ENCODE measurements at places on chromosomes 2 and 18. TPM values are rescaled to one million over a fixed set of nuclear protein-coding genes. Genes with fewer than 3 reads are reported as not detected.

SAP130 gene
- polyA plus RNA-seq, result 16.5 TPM

ZNF638 gene
- 22.4 TPM for polyA plus RNA-seq

AFTPH gene
- polyA plus RNA-seq, result 28.6 TPM

GPR39 gene
- polyA plus RNA-seq, result 0.12 TPM

HOXD12 gene
- polyA plus RNA-seq, result not detected

C18orf32 gene
- polyA plus RNA-seq, result 115 TPM

PARD3B gene
- polyA plus RNA-seq, result not detected

VWC2L gene
- not detected for polyA plus RNA-seq

- H3K4me3 ChIP-seq, result no peak overlapping the region
- DNase-seq, result no peak
- no peaks in the 10 kb centered on the region for H3K36me3 ChIP-seq
- peaks cover 3% of the 10 kb centered on the region for H3K4me1 ChIP-seq
- H3K27ac ChIP-seq, result peak overlapping the region; percentile 50
- no peaks in the 10 kb centered on the region for H3K27me3 ChIP-seq
Measured at GRCh38 chr2:84991404-84992160, 20.6 kb downstream of the KCMF1 start.

GRCh38 chr18:681985-682384, 24.5 kb downstream of the TYMS start:
- H3K4me1 ChIP-seq, result no peaks in the 10 kb centered on the region
- H3K4me3 ChIP-seq, result no peak overlapping the region
- no peak for DNase-seq

DNA sequence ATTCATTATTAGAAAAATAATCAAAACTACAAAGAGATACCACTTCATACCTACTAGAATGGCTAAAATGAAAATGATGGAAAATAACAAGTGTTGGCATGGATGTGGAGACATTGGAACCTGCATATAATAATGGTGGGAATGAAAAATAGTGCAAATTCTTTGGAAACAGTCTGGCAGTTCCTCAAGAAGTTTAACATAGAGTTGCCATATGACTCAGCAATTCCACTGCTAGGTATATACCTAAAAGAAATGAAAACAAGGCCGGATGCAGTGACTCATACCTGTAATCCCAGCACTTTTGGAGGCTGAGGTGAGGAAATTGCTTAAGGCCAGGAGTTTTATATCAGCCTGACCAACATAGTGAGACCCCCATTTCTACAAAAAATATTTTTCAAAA, 41.6 kb upstream of the ACYP2 start:
- H3K4me3 ChIP-seq, result no peak overlapping the region
- H3K27me3 ChIP-seq, result no peaks in the 10 kb centered on the region
- H3K36me3 ChIP-seq, result no peaks in the 10 kb centered on the region

DNA sequence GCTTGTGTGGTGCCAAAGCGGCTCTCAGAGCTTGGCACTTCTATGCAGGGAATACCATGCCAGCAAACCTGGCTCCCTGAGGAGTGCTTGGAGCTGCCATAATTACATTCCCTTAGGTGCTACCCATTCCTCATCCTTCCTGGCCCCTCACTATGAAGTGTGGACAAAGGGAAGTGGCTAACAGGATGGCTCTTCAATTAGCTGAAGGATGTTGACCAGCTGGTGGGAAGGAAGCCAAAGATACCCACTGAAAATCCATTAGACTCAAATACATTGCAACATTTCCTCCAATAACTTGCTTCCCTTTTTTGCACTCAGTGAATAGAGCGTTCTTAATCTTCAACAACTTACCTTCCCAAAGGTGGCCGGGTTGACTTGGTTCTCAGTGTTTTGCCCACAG, 8.5 kb downstream of the RFX8 start:
- H3K27me3 ChIP-seq, result peaks cover 45% of the 10 kb centered on the region
- H3K36me3 ChIP-seq, result no peaks in the 10 kb centered on the region
- H3K4me1 ChIP-seq, result peaks cover 45% of the 10 kb centered on the region
- H3K27ac ChIP-seq, result no peak overlapping the region
- no peak overlapping the region for H3K4me3 ChIP-seq

- DNase-seq, result no peak
- no peaks in the 10 kb centered on the region for H3K27me3 ChIP-seq
- no peaks in the 10 kb centered on the region for H3K36me3 ChIP-seq
- H3K4me3 ChIP-seq, result no peak overlapping the region
- no peaks in the 10 kb centered on the region for H3K4me1 ChIP-seq
Measured at GRCh38 chr2:55801436-55801835, 107.8 kb upstream of the PNPT1 start.

- no peaks in the 10 kb centered on the region for H3K4me1 ChIP-seq
- DNase-seq, result no peak
- H3K36me3 ChIP-seq, result no peaks in the 10 kb centered on the region
Measured at GRCh38 chr18:55763298-55763697, 175.3 kb upstream of the TCF4 start.

GRCh38 chr2:30421026-30421603, 25.9 kb upstream of the LCLAT1 start:
- no peak overlapping the region for H3K4me3 ChIP-seq
- DNase-seq, result no peak
- no peaks in the 10 kb centered on the region for H3K27me3 ChIP-seq
- no peak overlapping the region for H3K27ac ChIP-seq
- H3K36me3 ChIP-seq, result no peaks in the 10 kb centered on the region

DNA sequence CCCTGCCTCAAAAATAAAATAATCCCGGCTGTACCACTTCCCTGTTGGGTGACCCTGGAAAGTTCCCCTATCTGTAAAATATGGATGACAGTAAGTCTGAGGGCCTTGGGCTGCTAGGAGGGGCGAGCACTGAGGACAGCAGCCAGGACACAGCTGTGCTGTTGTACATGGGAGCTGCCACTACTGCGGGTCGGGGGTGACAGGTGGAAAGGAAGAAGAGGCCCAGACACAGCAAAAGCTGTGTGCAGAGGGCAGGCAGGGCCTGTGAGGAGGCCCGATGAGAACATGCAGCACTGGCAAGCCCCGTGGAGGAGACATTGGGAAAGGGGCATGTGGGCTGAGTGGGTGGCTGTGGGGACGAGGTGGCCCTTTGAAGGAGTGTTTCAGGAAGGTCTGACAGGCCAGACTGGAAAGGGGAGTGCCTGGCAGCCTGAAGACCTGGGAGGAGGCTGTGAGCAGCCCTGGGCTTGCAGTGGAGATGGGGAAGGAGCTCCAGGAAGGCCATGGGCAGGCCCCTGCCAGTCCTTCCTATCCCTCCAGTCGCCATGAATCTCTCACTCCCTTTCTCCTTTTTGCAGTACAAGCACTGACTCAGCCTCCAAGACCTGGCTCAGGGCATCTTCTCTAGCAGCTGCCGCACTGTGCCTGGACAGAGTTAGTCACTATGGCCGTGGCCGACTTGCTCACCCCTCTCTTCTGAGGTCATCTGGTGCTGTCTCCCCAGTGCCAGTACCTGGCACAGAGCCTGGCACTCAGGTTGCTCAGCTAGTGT, 28.9 kb upstream of the SEMA4C start:
- no peak for DNase-seq
- H3K27me3 ChIP-seq, result peaks cover 25% of the 10 kb centered on the region
- H3K36me3 ChIP-seq, result no peaks in the 10 kb centered on the region
- no peaks in the 10 kb centered on the region for H3K4me1 ChIP-seq

GRCh38 chr2:152440049-152440448, 105.1 kb downstream of the FMNL2 start:
- no peaks in the 10 kb centered on the region for H3K4me1 ChIP-seq

DNA sequence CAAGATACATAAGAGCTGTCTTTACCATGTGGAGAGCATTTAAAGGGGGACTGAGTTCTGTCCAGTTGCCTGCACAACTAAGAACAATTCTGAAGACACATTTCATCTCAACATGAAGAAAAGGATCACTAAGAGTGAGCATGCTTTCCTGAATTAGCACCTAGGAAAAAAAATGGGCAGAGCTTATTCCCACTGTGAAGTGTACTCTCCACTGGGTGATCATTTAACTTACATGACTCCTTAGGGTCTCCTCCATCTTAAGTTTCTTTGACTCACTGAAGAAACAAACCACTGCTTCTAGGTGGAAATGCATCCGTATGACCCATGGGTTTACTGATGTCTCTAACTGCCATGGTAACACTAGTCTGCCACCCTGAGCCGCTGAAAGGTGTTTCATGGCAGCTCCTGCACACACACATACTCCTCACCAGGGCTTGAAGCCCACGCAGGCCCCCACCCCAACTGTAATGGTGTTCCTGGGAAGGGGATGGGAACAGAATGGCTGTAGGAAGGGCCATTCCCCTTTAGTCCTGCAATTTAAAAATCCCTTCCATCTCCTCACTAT, 27.1 kb downstream of the HDLBP start:
- DNase-seq, result no peak
- no peak overlapping the region for H3K4me3 ChIP-seq
- H3K27me3 ChIP-seq, result no peaks in the 10 kb centered on the region
- H3K36me3 ChIP-seq, result peaks cover 21% of the 10 kb centered on the region
- no peaks in the 10 kb centered on the region for H3K4me1 ChIP-seq

DNA sequence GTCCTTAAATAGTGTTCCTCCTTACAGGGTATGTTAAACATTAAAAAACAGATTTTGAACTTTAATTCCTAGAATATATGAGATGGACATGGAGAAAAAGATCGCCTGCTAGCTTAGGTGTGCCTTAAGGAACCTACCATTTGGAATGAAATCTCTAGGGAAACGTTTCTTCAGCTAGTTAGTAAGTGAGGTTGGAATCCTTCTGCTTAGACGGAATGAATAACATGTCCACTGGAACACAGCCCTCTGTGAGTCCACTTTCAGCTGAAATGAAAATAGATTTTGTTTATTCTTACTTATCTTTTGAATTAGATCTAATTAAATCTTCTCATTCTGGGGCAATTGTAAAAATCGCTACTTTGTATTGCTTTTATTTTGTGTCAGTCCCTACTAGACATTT, 28.4 kb downstream of the NAB1 start:
- no peak overlapping the region for H3K4me3 ChIP-seq
- no peaks in the 10 kb centered on the region for H3K27me3 ChIP-seq
- no peak for DNase-seq
- no peaks in the 10 kb centered on the region for H3K4me1 ChIP-seq

DNA sequence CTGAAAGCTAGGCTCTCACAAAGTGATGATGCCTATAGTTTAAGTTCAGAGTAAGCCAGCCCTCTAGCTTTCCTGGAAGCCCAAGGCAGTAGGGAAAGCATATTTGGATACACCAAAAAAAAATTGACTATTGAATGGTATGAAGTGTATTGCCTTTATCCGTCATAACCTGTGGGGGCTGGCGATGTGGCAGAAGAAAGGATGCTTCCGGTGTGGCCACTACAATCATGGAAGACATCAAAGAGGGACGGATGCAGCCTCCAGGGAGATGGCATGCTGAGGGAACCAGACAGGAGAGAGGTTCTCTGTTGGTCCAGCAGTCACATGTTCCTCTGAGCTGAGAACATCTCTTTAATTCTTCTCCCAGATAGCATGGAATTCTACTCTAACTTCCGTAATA, 170.3 kb downstream of the TMEM18 start:
- DNase-seq, result no peak
- no peak overlapping the region for H3K4me3 ChIP-seq
- H3K27me3 ChIP-seq, result no peaks in the 10 kb centered on the region
- no peak overlapping the region for H3K27ac ChIP-seq
- H3K4me1 ChIP-seq, result no peaks in the 10 kb centered on the region

DNA sequence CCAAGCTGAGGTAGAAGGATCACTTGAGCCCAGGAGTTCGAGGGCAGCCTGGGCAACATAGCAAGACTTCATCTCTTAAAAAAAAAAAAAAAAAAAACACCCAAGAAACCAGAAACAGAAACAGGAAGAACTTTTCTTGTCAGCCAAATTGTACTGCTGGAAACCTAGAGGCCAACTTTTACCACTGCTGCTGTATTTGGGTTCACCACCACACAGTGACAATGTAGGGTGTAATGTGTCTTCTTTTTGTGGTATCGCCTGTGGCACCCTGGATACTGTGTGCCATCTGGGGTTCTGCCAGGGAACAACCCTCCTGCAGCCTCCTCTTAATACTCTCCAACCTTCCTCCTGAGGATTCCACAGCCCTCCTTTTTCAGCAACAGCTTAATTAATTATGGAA, 72.6 kb downstream of the STK39 start:
- H3K27me3 ChIP-seq, result no peaks in the 10 kb centered on the region
- H3K36me3 ChIP-seq, result peaks cover 11% of the 10 kb centered on the region
- H3K4me1 ChIP-seq, result peaks cover 32% of the 10 kb centered on the region
